CD4-positive, alpha-beta T cell treated with Interleukin-12 subunit alpha and Interleukin-12 subunit beta, for 1 hour (primary cell): ENCODE measurements at places on chromosomes 3 and 15.

GRCh38 chr3:23884481-23884880, 32.3 kb downstream of the NKIRAS1 start:
- DNase-seq: no peak

DNA sequence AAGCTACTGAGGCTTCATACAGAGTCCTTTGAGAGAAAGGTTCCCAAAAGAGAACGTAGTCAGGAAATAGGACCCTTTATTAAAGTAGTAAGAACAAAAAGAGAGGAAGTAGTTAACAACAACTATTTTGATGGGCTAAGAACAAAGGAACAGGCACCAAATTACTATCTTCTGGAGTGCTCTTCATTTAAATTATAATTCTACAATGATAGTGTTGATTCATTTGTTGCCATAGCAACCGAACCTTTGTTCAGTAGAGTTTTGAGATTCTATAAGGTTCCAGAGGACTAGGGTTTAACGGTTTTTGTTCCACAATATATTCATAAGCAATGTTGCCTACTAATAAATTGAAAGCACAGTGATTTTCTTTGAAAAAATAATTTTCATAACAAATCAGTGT, 78.8 kb downstream of the CMSS1 start:
- no peak for DNase-seq

GRCh38 chr15:95249524-95249923, 1018.2 kb downstream of the MCTP2 start:
- DNase-seq: no peak

- no peak for DNase-seq
Measured at GRCh38 chr3:11131371-11131770, 22.9 kb upstream of the HRH1 start.

- no peak for DNase-seq
Measured at GRCh38 chr3:165751637-165752036, 85.6 kb downstream of the BCHE start.

DNA sequence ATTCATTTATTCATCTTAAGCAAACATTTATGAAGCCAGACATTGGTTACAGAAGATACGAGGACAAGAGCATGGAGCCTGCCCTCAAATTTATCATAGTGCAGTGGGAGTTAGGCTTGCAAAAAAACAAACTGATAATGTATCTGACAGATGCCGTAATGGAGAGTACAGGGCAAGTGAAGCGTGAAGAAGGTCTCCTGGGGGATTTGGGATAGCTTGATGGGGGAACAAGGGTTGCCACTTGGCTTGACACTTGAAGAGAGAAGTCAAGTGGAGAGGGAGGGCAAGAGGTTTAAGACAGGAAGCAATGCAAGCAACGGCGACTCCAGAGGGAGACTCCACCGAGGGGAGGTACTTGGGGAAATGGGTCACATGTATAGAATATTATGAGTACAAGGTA, 129.3 kb downstream of the SSR3 start:
- DNase-seq: no peak

DNA sequence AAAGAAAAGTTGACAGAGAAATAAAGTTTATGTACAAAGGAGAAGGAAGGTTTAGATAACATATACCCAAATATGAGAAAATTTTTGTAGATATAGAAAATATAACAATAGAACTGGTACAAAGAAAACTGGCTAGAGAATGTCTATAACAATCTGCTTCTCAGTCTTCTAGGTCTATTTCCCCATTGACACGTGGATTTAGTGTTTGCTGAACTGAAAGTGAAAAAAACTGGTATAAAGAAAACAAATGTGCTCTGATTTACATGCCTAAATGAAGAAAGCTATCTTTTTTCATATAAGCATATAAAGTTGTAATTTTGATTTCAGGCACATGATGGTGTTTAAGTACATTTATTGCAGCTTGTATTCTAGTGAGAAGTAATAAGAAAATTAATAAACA, 9.8 kb downstream of the KCNMB2 start:
- DNase-seq: no peak

DNA sequence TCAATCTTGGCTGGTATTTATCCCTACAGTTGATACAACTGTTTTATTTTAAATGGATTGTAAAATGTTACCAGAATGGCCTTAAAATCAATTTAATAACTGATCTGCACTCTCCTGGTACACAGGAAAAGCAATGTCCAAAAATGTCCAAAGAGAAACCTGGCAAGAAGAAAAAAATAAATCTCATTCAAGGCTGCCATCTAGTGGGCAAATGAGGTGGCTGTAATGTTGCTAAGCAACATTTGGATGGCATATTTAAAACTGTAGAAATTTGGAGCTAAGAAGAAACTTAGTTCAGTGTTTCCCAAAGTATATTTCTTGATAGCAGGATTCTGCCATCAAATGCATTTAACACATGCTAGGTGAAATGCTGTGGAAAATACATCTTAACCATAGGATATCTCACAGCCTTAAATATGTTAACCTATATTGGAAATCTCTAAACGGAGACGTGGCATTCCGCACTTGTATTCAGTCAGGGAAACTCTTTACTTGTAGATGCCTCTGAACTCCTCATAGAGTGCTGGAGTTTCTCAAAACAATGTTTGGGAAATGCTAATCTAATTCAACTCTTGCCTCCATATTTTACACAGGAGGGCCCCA, 216.8 kb downstream of the ERC2 start:
- peak; percentile 0 for DNase-seq

DNA sequence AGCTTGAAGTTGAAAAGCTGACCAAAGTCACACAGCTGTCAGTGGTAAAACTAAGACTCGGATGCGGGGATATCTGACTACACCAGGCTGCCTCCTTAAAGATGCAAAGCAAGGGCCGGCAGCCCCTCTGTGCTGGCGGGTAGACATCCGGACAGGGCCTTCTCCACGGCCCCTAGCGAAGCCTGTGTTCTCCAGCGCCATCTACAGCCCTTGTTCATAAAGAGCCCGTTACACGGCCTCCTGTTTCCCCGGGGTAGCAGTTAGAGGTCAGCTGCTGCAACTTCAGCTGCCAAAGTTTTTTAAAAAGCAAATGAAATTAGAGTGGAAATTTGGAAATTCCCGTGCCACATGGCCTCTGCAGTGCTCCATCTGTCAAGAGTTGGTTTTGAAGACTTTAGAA, 383.0 kb downstream of the TBL1XR1 start:
- no peak for DNase-seq

DNA sequence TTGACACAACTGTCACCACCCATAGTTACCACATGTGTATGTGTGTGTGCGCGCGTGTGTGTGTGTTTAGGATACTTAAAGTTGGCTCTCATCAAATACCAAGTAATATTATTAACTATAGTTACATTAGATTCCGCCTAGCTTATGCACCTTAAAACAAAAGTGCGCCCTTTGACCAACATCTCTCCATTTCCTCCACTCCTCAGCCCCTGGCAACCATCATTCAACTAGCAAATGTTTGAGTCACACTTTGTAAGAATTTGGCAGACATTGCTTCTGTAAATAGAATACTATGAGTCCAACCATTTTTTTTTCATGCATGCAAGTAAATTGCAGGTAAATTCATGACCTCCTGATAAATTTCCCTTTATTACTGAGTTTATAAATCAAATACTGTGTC, 169.3 kb downstream of the GBE1 start:
- no peak for DNase-seq

DNA sequence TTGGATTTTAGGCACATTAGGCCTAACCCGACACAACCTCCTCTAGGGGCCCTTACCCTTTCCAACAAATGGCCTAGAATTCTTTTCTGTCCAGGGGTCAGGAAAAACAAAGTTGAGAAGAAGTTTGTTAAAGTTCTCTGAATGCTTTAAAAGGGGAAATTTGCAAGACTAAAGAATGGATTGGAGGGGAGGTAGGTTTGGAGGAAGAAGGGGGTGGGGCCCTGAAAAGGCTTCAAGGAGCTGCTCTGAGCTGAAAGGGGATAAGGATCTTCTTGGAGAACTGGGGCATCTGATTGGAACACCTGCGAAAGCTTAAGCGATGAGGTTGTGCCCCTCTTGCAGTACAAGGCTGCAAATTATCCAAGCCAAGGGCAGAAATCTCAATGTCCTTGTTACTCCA, 3.9 kb upstream of the SENP2 start:
- DNase-seq: no peak

- DNase-seq: peak; percentile 57
Measured at GRCh38 chr3:172461530-172462138, 13.4 kb upstream of the GHSR start.

GRCh38 chr3:108134555-108134880, 43.7 kb upstream of the CD47 start:
- DNase-seq: no peak

DNA sequence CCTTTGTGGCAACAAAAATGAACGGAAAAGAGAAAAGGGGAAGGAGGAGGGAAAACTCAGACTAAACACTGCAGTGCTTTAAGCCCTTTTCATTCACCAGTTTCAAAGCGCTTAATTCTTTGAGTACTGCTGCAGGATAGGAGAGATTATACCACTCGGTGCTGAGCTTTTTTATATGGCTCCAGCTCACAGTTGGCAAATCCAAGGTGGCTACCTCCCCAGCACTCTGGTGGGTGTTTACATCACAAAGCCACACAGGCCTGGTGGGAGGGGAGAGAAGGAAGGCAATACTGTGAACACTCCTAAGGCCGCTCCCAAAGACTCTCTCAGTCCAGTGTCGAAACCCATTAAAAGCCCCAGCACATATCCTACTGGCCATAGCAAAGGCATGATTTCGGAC, 191.4 kb downstream of the STT3B start:
- DNase-seq: no peak

GRCh38 chr3:18245721-18246120, 179.4 kb downstream of the SATB1 start:
- DNase-seq: no peak

- DNase-seq: no peak
Measured at GRCh38 chr3:64449026-64449425, 223.8 kb upstream of the PRICKLE2 start.

DNA sequence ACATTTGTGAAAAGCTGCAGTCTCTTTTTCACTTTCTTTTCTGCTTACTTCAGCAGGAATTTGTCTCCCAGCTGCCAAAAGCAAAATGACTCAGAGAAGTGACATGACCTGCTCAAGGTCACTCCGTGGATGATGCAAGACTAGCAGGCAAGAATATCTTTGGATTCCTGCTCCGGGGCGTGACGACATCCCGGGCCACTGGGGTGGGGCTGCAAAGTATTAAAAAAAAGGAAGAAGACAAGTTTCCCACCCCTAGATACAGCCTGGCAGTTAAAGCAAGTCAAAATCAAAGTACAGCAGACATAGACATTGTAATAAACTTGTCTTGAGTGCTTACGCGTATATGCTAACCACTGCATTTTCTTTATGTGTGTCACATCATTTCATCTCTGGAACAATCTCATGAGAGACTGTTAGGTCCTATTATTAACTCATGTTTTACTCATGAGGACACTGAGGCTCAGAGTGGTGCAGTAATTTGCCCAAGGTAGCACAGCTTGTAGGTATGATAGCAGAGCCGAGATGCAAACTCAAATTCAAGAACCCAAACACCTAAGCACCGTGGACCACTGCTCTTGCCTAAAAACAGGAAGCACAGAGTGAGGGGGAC, 485.2 kb upstream of the PROK2 start:
- peak; percentile 27 for DNase-seq

DNA sequence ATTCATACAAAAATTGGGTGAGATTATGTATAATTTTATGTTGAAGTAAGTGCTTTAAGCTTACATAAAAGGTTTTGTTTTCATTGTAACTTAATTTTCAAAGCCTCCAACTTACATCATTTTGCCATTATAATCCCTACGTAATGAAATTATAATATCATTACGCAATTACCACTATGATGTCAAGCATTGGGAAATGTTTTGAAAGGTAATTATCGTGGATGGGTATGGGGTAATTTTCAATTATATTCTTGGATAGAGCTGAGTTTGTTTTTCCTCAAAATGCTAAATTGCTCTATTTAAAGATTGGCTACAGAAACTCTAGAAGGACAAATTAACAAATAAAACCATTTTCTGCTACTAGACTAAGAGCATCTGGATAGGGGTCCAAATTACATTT, 80.2 kb upstream of the FAM3D start:
- no peak for DNase-seq

DNA sequence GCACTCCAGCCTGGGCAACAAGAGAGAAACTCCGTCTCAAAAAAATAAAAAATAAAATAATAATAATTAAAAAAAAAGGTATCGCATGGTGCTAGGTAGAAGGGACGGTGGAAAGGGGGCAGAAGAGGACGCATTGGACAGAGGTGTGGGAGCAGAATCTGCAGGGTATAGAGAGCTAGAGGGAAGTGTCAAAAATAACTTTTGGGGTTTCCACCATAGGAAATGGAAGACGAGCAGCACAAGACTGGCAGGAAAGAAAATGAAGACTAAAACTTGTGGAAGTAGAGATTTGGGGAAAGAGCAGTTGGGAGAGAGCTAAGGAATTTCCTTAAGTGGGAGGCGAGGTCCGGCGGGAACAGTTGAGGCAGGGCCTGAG, 585 bp upstream of the MKRN2 start:
- no peak for DNase-seq

DNA sequence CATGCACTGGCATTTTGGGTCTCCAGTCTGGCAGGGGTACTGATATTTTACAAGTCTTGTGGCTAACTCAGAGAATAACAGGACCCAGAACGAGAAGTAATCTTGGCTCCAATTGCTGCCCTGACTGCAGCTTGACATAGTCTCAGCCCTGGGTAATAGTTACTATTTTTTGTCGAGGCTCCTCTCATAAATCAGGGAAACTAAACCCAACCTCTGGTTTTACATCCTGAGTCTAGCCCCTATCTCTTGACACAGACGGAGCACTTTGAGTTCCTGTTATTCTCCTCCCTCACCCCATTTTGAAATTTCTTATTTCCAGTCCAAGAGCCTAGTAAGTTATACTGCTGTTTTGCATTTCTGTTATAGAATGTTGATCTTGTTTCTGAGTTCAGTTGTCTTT, 276.1 kb upstream of the GOLIM4 start:
- no peak for DNase-seq

GRCh38 chr3:161137260-161137659, 32.1 kb upstream of the B3GALNT1 start:
- no peak for DNase-seq

GRCh38 chr15:63288778-63289378, 11.5 kb downstream of the APH1B start:
- DNase-seq: peak; percentile 58

DNA sequence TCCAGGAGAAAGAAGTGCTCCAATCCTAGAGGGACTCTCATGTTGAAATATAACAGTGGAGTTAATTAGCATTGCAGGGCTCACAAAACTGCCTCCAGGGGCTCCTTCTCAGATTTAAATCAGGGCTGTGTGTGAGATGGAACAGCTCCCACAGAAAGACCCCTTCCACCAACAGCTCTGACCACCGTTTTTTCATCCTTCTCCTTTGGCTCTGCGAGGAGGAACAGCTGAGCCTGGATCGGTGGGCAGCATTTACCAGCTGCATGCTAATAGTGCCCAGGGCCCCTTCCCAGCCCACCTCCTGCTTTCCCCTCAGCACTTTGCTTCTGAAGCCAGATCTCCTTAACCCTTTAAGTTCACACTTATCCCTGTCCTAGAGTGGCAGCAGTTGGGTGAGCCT, 119.2 kb upstream of the UBE2E1 start:
- no peak for DNase-seq

- peak; percentile 30 for DNase-seq
Measured at GRCh38 chr3:156161172-156161571, 40.8 kb downstream of the KCNAB1 start.
